ENCODE measurements at places on chromosomes 5 and 9. TPM values are rescaled to one million over a fixed set of nuclear protein-coding genes. Genes with fewer than 3 reads are reported as not detected.

DNA sequence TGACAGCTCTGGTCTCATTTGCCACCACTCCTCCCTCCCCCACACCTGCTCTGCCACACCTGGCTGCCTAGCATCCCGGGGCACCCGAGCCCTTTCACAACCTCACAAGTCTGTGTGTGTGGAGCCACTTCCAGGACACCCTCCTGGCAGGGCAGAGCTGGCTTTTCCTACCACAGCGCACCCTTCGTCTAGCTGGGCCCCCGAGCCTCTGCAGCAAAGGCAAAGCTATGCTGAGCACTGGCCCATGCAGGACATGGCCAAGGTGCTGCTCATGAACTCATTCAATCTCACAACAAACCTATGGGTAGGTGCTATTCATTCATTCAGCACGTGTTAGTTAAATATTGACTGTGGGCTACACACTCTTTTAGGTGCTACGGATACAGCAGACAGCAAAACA, 43.4 kb downstream of the DUSP1 start:
- no peak for DNase-seq

- DNase-seq, result no peak
These were observed 308.7 kb downstream of the MED10 start for GRCh38 chr5:6069496-6070185.

- DNase-seq, result no peak
These were observed 60.2 kb downstream of the MLLT3 start for GRCh38 chr9:20562051-20562450.

- DNase-seq, result no peak
These were observed 1.4 kb upstream of the PPP2CA start for GRCh38 chr5:134227259-134227658.

DNA sequence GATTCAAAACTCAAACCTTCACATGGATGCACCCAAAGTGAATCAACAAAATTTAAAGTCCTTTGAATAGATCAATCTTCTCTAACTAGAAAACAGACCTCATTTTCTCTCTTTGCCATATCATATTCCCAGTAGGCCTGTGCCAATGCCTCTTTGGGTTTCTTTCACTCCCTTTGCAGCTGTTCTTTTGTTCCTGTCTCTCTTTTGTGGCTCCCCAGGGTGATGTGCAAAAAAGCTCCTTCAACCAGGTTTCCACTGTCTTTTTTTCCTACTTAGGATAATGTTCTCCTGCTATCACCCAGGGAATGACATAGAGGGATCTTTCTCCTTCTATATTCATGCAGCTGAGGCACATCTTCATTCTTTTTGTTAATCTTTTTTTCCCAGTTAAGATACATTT, 54.6 kb downstream of the MARCHF3 start:
- no peak for DNase-seq

GRCh38 chr9:111928359-111928720, 31.7 kb downstream of the UGCG start:
- no peak for DNase-seq

DNA sequence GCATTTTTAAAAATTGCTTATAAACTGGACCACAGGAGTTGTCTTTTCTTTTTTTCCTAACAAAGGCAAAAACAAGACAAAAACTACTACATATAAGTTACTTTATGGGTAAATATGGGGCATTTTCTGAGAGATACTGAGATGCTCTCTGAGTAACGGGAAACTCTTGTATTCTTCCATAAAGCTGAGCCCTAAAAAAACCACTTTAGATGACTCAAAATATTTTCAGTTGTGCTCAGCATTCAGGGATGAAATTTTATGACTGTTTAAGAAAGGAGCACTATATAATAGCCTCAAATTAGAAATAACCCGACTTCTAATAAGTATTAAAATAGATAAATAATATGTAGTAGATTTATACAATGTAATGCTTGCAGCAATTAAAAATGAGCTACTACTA, 644.5 kb downstream of the KCTD16 start:
- no peak for DNase-seq

DNA sequence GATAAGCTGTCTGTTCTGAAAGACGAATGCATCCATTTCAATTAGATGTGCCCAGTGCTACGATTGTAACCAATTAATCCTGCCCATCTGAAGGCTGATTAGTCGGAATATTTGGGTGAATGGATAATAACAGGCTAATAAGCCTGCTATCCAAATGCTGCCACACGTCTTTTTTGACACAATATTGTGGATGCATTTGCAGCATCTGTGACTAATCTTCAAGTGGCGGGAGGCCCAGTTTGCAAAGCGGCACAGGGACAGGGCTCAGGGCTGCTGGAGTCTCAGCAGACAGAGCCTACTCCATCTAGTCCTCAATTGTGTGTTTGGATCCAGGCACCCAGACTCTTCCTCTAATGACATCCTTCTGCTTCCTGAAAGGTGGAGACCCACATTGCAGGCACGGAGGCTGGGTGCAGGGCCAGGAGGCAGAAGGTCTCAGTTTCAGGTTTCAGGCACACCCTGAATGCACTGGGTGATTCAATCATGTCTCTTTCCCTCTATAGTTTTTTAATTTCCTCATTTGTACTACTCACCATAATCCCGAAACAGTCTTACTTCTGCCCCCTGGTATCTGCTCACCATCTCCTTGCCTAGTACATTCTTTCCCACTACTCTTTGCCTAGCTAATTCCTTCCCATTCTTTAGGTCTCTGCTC, 169.6 kb downstream of the ASTN2 start:
- no peak for DNase-seq

GRCh38 chr9:12847561-12847960, 72.7 kb downstream of the LURAP1L start:
- no peak for DNase-seq

- DNase-seq, result no peak
These were observed 247.1 kb downstream of the SYK start for GRCh38 chr9:91048749-91049148.

ADAMTS6 gene
- polyA plus RNA-seq, result 2.6 TPM

- no peak for DNase-seq
These were observed 327.8 kb upstream of the ADCY2 start for GRCh38 chr5:7068156-7068555.

- DNase-seq, result no peak
These were observed 125.1 kb upstream of the PAM start for GRCh38 chr5:102629827-102630605.

GRCh38 chr9:93198838-93199625, 15.1 kb downstream of the WNK2 start:
- no peak for DNase-seq

DNA sequence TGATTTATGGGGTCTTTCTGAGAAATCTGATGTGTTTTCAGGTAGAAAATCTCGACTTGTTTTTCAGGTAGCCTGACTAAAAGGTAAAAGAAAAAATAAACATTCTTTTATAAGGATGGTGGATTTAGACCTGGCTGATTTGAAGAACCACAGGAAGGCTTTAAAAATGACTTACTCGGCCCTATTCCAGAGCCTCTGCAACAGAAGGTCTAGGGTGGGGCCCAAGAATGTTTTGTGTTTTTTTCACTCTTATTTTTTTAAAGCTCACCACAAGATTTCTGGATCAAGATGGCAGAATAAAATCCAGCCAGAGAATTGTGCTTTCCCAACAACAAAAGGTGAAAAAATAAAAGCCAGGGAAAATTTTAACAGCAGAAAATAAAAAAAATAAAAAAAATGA, 59.1 kb downstream of the FNBP1 start:
- DNase-seq, result no peak

DNA sequence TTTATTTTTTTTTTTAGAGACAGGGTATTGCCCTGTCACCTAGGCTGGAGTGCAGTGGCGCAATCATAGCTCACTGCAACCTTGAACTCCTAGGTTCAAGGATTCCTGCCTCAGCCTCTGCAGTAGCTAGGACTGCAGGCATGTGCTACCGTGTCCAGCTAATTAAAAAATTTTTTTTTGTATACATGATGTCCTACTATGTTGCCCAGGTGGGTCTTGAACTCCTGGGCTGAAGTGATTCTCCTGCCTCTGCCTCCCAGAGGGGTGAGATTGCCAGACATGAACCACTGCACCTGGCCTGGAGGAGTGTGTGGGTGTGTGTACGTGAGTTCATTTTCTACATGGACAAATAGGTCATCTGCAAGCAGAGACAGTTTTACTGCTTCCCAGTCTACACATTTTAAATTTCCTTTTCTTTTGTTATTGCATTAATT, 33.8 kb downstream of the JMY start:
- DNase-seq, result no peak

GRCh38 chr9:114733816-114734215, 51.8 kb upstream of the TEX48 start:
- no peak for DNase-seq

SLC6A3 gene
- 0.15 TPM for polyA plus RNA-seq

- no peak for DNase-seq
These were observed 60.6 kb downstream of the GRIN3A start for GRCh38 chr9:101677861-101678260.

- DNase-seq, result no peak
These were observed 36.2 kb downstream of the TNFSF8 start for GRCh38 chr9:114894206-114894605.

Measured in renal pelvis (tissue), 12 donors.